ENCODE measurements at places on chromosomes 6 and 20.

DNA sequence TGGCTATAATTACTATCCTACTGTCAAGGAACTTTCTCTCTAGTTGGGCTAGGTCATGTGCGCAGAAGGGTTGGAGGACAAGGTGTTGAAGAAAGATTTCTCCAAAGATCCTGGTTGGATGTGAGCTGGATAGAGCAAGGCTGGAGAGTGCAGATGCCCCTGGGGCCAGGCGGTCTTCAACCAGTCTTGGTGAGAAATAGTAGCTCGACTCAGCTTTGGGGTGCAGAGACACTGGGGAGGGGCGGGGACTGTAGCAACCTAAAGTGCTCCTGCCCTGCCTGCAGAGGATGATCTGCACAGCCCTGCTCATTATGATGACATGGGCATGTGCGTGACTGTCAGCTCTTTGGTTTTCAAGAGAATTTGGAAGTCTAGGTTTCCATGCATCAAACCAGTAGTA is 35.9 kb downstream of the PHACTR3 start:
- DNase-seq: no peak

DNA sequence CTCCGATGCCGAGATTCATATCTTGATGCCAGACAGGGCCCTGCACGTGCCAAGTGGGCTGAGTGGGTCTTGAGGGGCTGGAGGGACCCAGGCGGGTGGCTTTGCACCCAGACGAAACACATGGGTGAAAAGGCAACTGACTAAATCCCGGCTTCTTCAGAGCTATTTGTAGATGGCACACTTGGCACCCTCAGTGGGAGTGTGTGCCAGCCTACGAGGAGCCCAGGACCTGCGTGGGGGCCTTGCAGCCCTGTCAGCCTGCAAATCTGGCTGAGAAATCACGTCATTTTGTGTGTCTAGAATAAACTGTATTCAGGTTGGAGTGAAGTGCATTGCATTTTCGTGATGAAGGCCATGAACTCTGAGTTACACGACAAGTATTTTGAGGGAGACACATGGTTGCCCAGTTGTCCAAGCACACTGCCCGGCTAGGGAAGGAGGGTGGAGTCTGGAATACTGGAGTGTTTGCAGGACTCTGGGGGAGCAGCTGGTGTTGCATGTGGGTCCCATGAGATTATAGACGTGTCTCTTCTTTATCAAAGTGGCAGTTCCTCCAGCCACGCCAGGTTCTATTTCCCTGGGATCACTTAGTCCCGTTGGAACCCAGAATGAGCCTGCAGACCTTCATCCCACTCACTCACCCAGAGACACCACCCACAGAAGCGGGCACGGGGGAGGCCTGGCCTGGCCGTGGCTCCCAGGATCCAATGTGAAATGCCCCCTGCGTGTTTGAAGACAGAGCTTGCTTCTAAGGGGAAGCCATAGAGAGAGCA is 60.2 kb downstream of the DLL1 start:
- DNase-seq: no peak

- DNase-seq: peak; percentile 26
Measured at GRCh38 chr6:31908791-31909190, 6.9 kb upstream of the ZBTB12 start.

DNA sequence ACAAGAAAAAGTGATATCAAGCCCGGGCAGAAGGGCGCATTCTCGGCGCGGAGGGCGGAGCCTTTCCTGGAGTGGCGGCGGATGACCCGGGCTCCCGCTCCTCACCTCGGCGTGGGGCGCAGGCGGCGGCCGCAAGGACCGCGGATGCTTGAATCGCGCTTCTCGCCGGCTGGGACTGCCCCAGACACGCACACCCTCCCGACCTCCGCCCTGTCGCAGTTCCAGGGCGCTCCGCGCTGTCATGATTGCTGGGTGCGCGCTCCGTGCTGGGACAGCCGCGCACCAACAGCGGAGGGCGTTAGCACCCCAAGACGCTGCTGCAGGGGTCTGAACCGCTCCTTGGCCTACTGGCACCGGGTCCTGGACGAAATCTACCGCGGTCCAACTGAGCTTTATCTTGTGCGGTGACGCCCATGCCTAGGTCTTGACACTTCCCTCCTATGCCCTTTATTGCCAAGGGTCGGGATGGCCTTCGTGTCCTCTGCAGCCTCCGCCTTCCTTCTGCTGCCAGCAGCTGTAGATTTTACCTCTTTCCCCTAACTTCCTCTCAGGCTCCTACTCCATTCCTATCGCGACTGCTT is 43.3 kb downstream of the IRAK1BP1 start:
- DNase-seq: no peak

- DNase-seq: no peak
Measured at GRCh38 chr6:136726837-136727557, 65.3 kb downstream of the MAP3K5 start.

- DNase-seq: no peak
Measured at GRCh38 chr6:37033255-37033654, 27.8 kb downstream of the FGD2 start.

DNA sequence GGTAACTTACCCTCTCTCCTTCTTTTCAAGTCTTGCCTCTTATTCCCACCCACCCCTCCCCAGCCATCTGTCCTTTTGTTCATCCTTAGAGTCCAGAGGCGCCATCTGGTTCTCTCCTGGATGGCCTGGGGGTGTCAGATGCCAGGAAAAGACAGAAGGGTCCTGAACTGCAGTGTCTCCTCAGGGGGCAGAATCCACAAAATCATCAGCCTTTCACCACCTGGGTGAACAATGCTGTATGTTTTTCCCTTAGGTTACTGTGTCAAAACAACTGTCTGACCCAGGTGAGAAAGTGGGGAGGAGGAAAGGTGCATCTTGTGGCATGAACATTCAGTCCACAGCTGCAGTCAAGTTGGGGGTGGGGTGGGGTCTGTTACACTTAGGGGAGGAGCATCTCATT is 47.9 kb upstream of the FYN start:
- DNase-seq: no peak

DNA sequence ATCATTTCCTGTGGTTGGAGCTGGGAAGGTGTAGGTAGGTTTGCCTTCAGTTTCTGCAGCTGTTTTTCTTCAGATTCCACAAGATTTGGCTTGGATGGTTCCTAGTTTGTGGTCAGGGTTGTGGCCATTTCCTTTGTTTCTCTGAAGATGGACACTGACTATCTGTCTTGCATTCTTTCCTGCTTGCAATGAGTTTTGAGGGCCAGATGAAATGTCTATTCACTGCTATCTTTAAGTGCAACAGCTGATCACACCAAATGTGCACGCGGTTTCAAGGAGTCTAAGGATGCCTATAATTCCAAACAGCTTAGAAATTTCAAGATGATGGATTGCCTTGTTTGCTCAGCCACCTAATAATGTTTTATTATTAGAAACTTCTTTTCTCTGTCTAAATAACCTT is 28.4 kb downstream of the IL20RA start:
- no peak for DNase-seq

DNA sequence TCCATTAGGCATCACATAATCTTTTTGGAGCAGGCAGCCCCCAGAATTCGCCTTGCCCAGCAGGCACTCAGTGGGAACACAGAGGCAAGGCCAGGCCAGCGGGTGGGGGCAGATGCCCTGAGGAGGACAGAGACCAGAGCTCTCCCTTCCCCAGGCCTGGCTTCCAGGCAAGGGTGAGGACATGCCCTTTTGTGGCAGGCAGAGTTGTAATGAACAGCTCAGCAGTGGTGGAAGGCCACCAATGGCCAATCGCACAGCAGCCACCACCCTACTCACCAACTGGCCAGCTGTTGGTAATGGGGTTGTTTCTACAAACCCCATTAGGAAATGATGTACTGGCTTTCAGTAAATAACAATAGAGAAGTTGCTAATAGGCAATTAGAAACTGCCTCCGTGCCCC is 15.4 kb upstream of the DDO start:
- no peak for DNase-seq

- no peak for DNase-seq
Measured at GRCh38 chr20:45409521-45410272, 1.6 kb downstream of the DBNDD2 start.

- no peak for DNase-seq
Measured at GRCh38 chr6:79808921-79809320, 138.4 kb downstream of the ELOVL4 start.

GRCh38 chr20:25249198-25249931 is 1.5 kb downstream of the PYGB start:
- DNase-seq: no peak

DNA sequence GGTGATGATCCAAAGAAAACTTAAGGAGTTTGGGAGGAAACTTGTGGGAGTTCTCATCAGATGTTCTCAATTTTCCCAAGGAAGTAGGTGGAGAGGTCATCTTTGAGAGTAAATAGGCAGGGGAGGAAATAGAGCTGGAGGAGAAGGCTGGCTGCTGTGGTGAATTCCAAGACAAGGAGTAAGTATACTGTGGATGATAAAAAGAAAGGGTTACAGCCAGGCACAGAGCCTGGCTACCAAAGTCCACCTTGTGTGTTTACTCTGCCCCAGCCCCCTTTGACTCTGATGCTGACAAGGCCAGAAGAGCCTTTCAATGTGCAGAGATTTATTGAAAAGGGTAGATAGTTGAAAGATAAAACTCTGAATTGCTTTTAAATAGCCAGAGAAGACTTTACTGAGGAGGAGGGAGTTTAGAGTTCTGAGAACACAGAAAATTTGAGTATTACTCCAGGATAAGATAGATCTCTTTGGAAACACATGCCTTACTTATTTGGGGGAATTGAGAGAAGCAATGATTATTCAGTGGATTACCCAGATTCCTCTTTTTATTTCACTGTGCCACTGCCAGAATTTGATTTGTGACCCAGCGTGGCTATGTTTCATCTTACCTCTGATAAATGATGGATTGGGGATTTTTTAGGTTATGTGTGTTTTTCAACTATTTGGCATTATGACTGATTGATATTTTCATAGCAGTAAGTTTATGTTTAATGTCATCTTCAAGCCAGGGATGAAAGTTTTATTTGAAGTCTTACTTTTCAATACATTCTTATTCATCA is 182.6 kb upstream of the JAG1 start:
- peak; percentile 27 for DNase-seq

- no peak for DNase-seq
Measured at GRCh38 chr20:61974357-61974665, 91.4 kb downstream of the TAF4 start.

DNA sequence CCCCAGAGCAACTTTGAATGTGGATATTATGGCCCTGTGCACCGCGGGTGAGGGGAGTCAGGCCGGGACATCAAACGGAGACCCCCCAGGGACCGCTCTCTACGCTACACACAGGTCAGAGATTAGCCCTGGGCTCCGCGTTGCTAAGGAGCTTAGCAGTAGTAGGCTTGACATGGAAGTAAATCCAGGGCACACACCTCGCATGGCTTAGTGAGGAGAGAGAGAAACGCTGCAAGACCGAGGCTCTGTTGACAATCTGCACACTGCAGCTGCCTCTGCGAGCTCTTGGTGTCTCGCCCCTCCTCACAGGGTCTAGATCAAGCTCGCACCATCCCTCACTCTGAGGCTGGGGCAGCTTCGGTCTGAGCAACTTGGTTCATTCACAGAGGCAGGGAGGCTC is 116.1 kb upstream of the CDH4 start:
- no peak for DNase-seq

DNA sequence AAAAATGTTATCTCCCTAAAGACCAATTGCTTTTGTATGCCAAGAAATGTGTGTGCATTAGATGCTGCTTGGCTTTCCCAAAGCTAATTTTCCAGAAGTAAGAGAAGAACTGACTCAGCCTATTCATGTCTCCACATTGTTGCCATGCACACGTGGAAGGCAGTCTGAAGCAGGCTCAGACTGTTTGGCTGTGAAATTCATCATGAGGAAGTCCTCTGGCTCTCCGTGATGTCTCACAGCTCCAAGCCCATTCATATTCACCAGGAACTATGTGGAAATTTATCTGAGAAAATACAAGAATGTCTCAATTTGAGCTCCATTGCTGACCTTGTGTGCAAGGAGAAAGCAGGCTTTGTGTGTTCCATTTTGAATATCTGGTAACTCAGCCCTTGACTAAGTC is 1022.2 kb upstream of the GJE1 start:
- no peak for DNase-seq

- no peak for DNase-seq
Measured at GRCh38 chr6:101195588-101195987, 197.9 kb upstream of the GRIK2 start.

- peak; percentile 46 for DNase-seq
Measured at GRCh38 chr20:24781418-24781980, 167.6 kb upstream of the CST7 start.

- DNase-seq: no peak
Measured at GRCh38 chr6:49198015-49198414, 265.0 kb downstream of the MMUT start.

GRCh38 chr20:5109276-5109675 is 10.5 kb downstream of the PCNA start:
- DNase-seq: no peak

DNA sequence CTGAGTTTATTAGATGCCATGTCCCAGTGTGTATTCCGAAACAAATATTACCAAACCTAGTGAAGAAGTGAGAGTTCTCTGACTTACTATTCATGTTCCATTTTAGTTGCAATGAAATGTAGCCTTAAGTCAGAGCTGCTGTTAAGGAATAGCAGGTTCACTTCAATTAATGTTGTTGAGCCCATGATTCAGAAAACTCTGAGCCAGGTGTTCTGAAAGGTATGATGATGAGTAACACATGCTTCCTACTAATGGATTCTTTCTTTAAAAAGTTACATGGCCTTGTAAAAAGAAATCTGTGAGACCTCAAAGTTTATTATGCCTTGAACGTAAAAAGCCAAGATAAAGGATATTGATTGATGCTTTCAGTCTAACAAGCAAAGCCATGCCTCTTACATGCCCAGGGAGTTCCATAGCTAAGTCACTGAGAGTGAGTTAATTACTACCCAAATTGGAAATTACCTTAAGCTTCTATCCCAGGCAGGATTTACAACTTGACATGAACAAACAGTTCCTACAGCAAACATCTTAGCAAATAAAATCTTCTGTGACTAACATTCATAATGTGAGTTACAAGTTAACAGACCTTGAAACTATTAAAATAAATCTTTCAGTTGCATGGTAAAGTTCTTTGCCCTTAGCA is 122.9 kb downstream of the AKAP7 start:
- peak; percentile 79 for DNase-seq

- DNase-seq: no peak
Measured at GRCh38 chr20:24722586-24722985, 226.5 kb upstream of the CST7 start.

- DNase-seq: no peak
Measured at GRCh38 chr6:166692723-166693302, 65.8 kb upstream of the RPS6KA2 start.

GRCh38 chr6:28336284-28337120 is 554 bp upstream of the ZSCAN31 start:
- peak; percentile 75 for DNase-seq

- DNase-seq: no peak
Measured at GRCh38 chr6:113818578-113818977, 38.6 kb upstream of the MARCKS start.

- DNase-seq: no peak
Measured at GRCh38 chr6:166563805-166564204, 22.7 kb downstream of the RAMACL start.

Data from kidney glomerular epithelial cell (primary cell).